GM13977 (cell line): ENCODE measurements at places on chromosomes 13 and 19.

- DNase-seq, result no peak
These were observed 29.1 kb downstream of the CNFN start for GRCh38 chr19:42360787-42361544.

DNA sequence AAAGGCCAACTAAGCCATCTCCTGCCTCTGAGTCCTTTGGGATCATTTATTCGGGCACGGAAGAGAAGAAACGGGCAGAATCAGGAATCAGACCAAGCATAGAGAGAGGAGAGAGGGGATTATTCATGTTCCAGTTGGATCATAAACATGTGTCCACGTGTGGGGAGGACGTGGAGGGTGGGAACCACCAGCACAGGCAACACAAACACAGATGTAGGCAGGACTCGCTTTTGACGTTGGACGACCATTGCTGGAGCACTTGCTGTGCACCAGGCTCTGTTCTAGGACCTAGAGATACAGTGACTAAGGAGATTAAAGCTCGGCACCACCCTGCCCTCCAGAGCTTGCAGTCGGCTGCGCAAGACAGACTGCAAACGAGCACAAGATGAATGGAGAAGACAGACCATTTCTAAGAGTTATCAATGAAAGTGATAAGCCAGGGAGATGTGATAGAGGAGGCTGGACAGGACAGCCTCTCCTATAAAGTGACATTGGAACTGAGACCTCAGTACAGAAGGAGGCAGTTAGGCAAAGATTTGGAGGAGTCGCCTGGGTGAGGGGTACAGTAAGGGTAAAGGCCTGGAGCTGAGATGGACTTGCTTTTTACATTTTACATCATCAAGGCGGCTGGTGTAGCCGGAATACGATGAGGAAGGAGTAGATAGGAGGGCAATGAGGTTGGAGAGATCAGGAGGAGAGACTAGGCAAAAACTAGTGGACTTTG lies 716 bp downstream of the SH2D3A start:
- DNase-seq, result no peak

GRCh38 chr13:68440874-68441273 lies 1210.7 kb upstream of the PCDH9 start:
- no peak for DNase-seq

- DNase-seq, result no peak
These were observed 1270.8 kb downstream of the PCDH9 start for GRCh38 chr13:65959305-65959704.

DNA sequence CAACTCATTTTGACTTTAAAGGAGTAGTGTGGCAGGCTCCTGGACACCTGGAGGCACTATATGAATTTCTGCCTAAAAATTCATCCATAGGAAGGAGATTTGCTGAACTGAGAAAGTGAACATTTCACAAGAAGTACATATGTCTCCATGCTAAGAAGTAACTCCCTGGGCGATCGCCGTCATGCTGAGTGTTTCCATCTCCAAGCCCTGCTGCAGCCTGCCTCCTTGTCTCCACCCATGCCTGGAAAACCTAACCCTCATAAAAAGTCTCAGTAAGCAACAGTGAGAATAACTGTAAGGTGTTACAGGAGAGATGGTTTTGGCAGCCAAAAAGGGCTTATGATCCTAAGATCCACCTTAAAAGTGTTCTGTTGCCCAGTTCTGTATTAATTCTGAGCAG lies 251.3 kb downstream of the SHISA2 start:
- no peak for DNase-seq
